ENCODE measurements at places on chromosomes 16 and 17. TPM values are rescaled to one million over a fixed set of nuclear protein-coding genes. Genes with fewer than 3 reads are reported as not detected.

The DOC2B gene
- total RNA-seq = 5.8 TPM

The CTRL gene
- 2.0 TPM for total RNA-seq

DNA sequence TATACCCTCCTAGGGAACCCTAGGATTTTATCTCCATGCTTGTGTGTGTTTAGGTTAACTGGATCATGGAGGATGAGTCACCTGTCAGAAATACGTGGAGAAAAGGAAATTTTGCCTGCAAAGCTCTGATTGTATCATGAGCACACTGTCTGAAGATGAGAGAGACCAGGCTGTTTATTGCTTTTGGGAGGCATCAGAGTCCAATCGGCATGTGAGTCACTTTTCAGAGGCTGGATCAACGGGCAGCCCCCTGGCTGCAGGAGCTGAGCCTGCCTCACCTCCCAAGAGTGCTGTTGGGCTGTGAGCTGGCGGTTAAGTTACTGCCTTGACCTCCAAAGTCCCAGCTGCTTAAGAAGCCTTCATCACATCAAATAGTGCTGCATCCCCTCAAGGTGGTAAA lies 41.5 kb upstream of the MED9 start:
- DNase-seq = no peak

DNA sequence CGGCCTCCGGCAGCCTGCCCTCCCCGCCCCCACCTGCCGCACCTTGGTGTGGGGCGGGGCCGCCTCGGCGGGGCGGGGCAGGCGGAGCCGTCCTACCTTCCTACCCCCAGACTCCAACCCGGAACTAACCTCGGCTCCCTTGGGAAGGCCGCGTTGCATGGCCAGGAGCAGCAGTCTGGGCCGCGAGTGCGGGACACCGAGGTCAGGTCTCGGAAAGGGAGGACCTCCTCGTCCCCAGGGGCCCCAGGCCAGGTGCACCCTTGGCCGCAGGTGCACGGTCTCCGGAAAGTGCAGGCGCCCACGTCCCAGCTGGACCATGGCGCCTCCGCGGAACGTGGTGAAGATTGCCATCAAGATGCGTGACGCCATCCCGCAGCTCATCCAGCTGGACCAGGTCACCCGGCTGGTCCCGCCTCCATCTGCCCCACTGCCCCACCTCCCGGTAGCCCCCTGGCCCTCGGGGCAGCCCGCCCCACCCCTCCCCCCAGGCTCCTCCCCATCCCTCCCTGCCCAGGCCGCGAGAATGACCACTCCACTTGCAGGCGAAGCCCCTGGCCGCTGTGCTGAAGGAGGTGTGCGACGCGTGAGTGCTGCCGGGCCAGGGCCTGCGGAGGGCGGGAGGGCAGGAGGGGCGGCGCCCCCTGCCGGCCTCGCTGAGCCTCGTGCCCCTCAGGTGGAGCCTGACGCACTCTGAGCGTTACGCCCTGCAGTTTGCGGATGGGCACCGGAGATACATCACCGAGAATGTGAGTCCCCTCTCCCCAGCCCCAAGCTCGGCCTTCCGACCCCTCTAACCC lies at the start of gene ELMO3:
TSS of gene ELMO3 (plus strand) at position 121 of the 797 bp plus-strand sequence. CDS start at position 317, 196 bp downstream.
- DNase-seq = no peak

DNA sequence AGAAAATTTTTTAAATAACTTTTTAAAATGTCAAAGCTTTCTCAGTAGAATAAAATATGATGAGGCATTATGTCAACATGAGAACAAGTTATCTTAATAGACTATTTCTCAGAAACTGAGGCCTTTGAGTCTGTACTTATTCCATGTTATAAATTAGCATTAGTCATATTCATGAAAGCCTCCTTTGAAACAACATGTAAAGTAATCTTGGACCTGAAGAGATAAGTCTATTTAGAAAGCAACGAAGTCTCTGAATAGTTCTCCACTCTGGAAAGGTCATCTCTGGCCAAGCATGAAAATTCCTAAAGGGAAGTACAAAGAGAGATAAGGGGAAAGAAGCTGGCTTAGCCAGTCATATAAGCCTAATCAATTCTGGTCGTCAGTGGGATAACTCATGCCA lies 150.8 kb downstream of the CYB561 start:
- DNase-seq = no peak

- DNase-seq = no peak
Measured at GRCh38 chr17:30234964-30235363, 533 bp downstream of the SLC6A4 start.

The TBC1D3H gene
- total RNA-seq = not detected

The TMEM106A gene
- 3.0 TPM for total RNA-seq

- no peak for DNase-seq
Measured at GRCh38 chr17:68399638-68400403, 57.5 kb downstream of the WIPI1 start.

DNA sequence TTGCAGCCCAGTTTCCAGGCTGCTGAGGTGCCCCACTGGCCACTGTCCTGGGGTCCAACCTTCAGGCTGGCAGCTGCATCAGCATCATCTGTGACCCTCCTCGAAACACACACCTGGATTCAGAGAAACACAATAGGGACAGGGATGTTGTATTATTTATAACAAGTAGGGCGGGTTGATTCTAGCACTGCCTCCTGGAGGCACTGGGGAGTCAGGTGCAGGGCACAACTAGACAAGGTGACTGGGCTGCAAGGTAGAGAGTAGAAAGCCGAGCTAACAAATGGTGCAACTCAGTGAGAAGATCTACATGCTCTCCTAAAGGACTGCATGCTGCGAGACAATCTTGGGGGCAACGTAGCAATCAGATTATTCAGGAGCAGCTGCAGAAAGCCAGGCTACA lies 317.3 kb downstream of the SLC39A11 start:
- DNase-seq = no peak

GRCh38 chr16:14070877-14071575 lies at the start of gene MRTFB:
Gene MRTFB, plus strand, starts transcription at chr16:14071319. Its CDS starts 69,288 bp downstream, at chr16:14140607.
- peak; percentile 81 for DNase-seq

DNA sequence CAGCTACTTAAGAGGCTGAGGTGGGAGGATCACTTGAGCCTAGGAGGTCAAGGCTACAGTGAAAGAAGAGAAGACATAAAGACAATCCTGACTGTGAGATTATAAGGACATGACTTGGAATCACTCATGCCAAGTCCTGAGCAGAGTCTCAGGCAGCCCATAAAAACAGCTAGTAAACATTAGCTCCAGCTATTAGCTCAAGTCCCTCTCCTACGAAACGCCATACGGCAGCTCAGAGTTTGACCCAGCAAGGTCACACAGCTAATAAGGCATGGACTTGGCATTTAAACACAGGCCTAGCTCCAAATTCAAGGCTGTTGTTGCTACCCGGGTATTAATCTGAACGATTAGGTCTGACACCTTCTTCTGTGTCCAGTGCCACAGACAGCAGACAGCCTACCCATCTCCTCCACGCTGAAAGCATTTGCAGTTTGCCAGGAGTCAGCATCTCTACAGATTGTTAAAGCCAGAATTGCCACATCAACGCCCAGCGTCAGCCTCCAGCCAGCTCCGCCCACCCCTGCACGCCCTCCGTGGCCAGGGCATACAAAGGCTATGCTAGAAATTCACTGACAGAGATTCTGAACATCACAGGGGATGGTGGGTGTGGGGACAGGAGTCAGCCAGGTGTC lies 9.9 kb upstream of the TMEM114 start:
- no peak for DNase-seq

GRCh38 chr16:48947371-48947713 lies 334.3 kb downstream of the CBLN1 start:
- DNase-seq = no peak

DNA sequence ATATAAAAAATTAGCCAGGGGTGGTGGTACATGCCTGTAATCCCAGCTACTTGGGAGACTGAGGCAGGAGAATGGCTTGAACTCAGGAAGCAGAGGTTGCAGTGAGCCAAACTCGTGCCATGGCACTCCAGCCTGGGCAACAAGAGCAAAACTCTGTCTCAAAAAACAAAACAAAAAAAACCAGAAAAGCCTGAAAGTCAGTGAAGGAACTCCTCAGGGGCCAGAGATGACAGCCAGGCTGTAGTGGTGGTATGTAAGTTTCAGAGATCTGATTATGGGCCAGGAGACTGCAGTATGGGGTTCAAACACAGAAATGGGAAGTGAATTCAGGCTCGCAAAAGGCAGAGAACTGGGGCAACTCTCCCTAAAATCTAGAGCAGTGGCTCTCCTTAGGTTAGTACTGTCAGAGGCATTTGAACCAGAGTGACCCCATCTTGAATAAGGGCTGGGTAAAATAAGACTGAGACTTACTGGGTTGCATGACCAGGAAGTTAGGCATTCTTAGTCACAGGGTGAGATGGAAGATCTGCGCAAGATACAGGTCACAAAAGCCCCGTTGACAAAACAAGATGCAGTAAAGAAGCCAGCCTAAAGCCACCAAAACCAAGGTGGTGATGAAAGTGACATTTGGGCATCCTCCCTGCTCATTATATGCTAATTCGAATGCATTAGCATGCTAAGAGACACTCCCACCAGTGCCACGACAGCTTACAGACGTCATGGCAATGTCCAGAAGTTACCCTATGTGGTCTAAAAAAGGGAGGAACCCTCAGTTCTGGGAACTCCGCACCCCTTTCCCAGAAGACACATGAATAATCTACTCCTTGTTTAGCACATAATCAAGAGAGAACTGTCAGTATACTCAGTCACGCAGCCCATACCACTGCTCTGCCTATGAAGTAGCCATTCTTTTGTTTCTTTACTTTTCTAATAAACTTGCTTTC lies 120.2 kb upstream of the XYLT1 start:
- DNase-seq = no peak

DNA sequence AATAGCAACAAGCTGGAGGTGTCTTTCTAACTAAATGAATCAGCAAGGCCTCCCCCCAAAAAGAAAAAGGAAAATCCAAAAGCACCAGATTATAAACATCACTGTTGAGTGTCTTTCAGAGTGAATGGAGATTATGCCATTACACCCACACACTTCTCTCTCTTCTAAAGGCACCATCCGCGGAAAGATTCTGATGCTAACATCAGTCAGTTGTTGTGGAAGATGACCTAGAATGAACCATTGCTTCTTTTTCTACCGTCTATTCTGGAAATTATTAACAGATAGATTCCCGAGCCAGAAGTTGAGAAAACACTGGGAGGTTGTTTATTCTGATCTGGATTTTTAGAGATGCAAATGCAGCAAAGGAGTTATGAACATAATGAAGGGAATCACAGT lies 60.9 kb upstream of the FAM20A start:
- DNase-seq = no peak

DNA sequence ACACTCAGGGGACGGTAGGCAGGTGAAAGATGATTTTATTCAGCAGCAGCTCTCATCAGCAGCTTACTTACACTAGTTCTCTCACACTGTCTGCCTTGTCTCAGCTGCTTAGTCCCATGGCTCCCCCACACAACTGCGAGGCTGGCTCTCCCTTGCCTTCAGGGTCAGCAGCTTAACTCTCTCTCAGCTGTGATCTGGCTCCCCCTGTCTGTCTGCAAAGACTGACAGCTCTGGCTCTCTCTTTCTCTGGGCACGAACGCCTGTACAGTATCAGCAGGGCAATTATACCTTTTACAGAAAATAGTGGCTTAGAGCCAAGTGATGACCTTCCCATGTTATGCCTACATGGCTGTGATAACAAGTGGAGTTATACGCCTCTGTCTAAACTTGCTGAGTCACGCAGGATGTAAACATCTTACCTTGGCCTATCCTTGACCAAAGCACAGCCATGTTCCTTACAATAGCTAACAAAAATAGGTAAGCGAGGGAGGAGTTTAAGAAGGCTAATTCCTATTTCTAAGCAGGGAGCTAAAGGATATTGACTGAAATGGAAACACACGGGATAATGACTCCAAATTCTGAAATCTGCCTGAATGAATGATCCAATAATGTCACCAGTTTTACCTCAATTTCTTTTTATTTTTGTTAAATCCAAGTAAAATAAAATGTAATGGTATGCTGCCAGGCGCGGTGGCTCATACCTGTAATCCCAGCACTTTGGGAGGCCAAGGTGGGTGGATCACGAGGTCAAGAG lies 1.1 kb upstream of the NDUFAB1 start:
- peak; percentile 60 for DNase-seq

GRCh38 chr17:75759457-75759856 lies 5.5 kb downstream of the GALK1 start:
- no peak for DNase-seq

DNA sequence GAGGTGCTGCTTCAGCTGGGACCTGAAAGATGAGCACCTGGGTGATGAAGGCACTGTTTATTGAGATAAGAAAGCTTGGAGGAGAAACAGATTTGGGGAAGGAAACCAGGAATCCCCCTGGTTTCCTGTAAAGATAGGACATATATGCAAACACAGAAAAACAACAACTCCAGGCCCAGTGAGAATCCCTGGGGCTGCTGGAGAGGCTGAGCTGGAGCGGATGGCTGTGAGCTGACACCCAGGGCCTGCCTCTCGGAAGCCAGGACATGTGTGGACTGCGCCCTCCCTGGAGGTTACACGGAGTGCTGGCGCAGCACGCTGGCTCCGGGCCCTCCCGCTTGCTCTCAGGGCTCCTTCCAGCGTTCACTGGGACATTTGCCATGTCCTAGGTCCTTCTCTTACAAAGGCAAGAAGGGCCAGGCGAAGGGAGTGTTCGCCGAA lies 57.5 kb downstream of the CYB5B start:
- DNase-seq = peak; percentile 82

DNA sequence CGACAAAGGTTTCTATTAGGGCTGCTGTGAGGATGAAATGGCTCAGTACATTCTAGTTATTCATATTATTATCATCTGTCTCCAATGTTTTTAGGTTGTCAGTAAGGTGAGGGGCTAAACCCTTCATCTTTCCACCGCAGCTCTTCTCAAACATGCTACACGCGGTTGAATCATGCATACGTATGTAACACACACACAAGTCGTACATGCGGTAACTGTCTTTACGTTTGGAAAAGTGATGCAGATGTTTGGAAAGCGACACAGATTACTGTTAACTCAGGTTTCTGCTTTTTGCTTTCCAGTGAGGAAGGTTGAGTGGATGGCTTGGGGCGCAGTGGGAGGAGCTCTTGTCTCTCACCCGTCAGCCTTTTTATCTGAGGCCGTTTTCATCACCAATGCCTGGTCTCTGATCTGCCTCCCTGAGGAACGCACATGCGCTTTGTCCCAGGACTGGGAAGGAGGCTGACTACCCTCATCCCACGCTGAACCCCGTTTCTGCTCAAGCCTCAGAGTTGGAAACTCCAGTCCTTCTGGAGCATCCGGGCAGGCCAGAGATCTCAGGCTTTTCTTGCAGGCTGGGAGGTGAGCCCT lies 3.2 kb upstream of the FOXL1 start:
- no peak for DNase-seq

DNA sequence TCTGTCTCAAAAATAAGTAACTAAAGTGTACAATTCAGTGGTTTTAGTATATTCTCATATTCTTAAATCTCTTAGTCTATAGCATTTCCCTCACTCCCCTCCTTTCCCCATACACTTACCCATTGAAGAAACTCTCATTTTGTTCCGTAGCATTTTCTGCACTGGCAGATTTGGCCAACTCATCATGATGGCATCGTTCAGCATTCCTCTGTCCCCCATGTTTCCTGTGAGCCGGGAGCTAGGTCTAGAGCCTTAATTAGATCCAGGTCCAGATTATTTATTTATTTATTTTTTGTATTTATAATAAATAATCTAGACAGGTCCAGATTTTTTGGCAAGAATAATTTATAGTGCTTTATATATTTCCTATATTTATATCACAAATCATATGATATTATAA lies 31.0 kb downstream of the HEATR3 start:
- no peak for DNase-seq

The CCL17 gene
- total RNA-seq = not detected

- DNase-seq = peak; percentile 99
Measured at GRCh38 chr17:17836250-17836817, 452 bp downstream of the SREBF1 start.

- DNase-seq = no peak
Measured at GRCh38 chr17:27464431-27464830, 8.2 kb downstream of the KSR1 start.

All from adrenal gland (tissue), 19 donors.